Type B pancreatic cell (in vitro differentiated cells): ENCODE measurements at places on chromosomes 16 and 17. TPM values are rescaled to one million over a fixed set of nuclear protein-coding genes. Genes with fewer than 3 reads are reported as not detected.

- DNase-seq, result no peak
- H3K27ac ChIP-seq, result no peak overlapping the region
- H3K4me3 ChIP-seq, result no peak overlapping the region
- H3K27me3 ChIP-seq, result peaks cover 19% of the 10 kb centered on the region
- H3K36me3 ChIP-seq, result no peaks in the 10 kb centered on the region
These were observed 121.1 kb upstream of the HSBP1 start for GRCh38 chr16:83686726-83687125.

DNA sequence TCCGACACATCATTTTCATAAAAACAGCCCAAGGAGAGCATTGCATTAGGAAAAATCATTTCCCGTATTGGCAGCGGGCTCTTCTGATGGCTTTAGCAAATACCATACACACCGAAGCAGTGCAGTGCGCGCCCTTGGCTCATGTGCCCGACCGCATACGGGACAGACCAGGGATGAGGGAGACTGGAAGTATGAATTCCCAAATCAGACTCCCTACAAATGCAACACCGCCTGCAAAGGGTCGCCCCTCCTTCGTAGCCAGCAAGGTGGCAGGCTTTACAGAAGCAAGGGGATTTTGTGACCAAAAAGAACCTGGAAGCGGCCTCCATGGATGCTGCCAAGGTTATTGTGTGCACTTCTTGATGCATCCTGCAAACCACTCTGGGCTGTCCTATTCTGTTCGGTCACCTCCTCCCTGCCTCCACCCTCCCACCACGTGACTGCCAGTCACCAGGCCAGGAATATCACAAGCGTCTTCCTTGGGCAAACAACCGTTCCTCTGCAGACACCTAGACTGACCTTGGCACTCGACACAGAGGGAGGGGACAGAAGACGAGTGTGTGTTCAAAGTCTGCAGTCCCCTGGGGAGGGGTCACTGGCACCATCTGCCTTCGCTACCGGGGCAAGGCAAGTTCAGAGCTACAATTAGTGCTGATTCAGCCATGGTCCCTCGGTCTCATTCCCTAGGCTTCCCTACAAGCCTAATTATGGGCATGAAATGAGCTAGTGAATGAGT lies 460.4 kb downstream of the SLC39A11 start:
- peak overlapping the region; percentile 74 for H3K4me3 ChIP-seq
- no peaks in the 10 kb centered on the region for H3K36me3 ChIP-seq
- H3K4me1 ChIP-seq, result peaks cover 34% of the 10 kb centered on the region
- no peak for DNase-seq
- peak overlapping the region; percentile 97 for H3K27ac ChIP-seq
- H3K27me3 ChIP-seq, result no peaks in the 10 kb centered on the region

DNA sequence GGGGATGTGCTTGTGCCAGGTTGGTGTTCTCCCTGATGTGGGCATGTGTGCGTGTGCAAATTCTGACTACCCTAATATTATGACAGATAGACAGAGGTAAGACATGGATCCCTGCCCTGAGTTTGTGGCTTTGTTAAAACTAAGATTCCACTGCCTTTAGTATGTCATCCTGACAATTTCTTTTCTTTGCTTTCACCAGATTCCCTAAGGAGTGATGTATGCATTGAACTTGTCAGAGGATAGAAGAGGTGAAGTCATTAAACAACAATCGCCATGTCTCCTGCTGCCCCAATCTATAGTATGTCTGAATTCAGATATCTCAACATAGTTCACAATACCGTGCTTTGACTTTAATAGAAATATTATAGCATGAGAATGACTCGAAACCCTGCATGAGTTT lies 137.1 kb upstream of the ELAC2 start:
- no peak for DNase-seq
- no peaks in the 10 kb centered on the region for H3K27me3 ChIP-seq
- no peaks in the 10 kb centered on the region for H3K36me3 ChIP-seq
- H3K4me1 ChIP-seq, result peaks cover 8% of the 10 kb centered on the region
- H3K27ac ChIP-seq, result no peak overlapping the region

DNA sequence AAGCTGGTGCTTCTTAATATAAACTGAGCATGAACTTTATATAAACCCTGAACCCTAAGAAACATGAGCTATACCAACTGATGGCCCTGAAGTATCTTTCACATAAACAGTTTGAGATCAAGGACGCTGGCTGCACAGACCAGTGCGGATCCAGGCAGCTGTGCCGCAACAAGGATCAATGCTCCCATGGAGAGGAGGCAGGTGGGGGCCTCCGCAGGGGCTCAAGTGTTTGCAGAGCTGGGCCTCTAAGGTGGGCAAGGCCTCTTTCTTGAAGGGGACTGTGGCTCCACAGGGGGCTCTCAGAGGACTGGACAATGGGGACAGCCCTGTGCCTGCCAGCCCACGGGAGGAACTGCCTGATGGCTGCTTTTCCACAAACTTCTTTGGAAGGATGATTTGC lies 46.0 kb downstream of the NDEL1 start:
- H3K27me3 ChIP-seq, result no peaks in the 10 kb centered on the region
- DNase-seq, result no peak
- no peak overlapping the region for H3K27ac ChIP-seq
- H3K4me3 ChIP-seq, result no peak overlapping the region
- H3K4me1 ChIP-seq, result no peaks in the 10 kb centered on the region

GRCh38 chr16:68717684-68718083 lies 19.4 kb upstream of the CDH1 start:
- peaks cover 22% of the 10 kb centered on the region for H3K4me1 ChIP-seq
- H3K27me3 ChIP-seq, result no peaks in the 10 kb centered on the region
- DNase-seq, result no peak
- H3K36me3 ChIP-seq, result no peaks in the 10 kb centered on the region
- no peak overlapping the region for H3K4me3 ChIP-seq

DNA sequence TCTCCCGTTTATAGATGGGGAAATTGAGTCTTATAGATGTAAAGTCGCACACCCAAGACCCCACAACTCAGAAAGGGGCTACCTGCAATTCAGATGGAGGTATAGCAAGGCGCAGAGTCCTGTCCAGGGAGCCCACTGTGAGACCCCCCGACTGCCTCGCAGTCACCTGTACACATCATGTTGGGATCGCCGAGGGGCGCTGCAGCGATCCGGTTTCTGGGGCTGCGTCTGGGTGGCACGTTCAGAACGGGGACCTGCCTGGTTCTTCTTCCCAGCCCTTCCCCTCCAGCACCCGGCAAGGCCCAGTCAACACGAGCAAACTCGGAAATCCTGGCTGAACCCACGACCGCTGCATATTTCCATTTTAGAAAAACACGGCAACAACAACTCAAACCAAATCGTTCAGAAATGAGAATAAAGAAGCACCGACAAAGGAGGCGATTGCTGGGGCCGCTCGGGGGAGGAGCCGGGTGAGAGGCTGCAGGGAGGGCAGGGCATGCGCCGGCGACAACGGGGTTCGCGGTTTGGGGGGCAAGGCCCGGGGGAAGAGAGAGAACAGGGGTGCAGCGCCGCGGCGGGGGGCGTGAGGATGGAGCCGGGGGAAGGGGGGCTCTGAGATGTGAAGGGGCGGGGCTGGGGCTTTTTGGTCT lies 643 bp downstream of the HSDL1 start:
- H3K4me1 ChIP-seq, result peaks cover 14% of the 10 kb centered on the region
- peaks cover 5% of the 10 kb centered on the region for H3K27me3 ChIP-seq
- DNase-seq, result no peak
- H3K36me3 ChIP-seq, result peaks cover 13% of the 10 kb centered on the region

DNA sequence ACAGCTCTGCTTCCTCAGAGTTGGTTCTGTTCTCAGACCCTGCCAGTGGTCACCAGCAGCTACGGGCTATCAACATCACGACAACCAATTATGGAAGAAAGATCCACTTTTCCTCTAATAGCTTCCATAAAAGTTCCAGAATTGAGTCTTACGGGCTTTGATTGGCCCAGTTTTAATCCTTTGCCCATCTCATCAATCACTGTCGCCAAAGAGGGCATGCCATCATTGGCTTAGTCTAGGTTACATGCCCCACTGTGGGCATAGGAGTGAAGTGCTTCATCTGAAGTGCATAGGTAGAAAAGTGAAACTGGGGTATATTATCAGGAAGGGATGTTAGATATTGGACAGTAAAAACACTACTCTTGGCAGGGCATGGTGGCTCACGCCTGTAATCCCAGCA lies 76.6 kb upstream of the DHX40 start:
- no peaks in the 10 kb centered on the region for H3K36me3 ChIP-seq
- peaks cover 6% of the 10 kb centered on the region for H3K4me1 ChIP-seq
- DNase-seq, result peak; percentile 15
- H3K27me3 ChIP-seq, result no peaks in the 10 kb centered on the region

GRCh38 chr17:7095625-7096024 lies 15.6 kb upstream of the CLEC10A start:
- H3K4me1 ChIP-seq, result no peaks in the 10 kb centered on the region
- no peaks in the 10 kb centered on the region for H3K36me3 ChIP-seq
- no peak for DNase-seq
- no peak overlapping the region for H3K4me3 ChIP-seq

DNA sequence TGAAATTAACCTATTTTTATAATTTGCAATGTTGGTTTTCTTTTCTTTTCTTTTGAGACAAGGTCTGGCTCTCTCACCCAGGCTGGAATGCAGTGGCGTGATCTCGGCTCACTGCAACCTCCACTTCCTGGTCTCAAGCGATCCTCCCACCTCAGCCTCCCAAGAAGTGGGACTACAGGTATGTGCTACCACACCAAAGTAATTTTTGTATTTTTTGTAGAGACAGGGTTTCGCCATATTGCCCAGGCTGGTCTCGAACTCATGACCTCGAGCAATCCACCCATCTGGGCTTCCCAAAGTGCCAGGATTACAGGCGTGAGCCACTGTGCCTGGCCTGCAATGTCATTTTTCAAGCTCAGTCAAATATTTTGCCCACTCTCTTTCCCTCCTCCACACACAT lies 36.0 kb downstream of the MYH11 start:
- H3K27me3 ChIP-seq, result peaks cover 13% of the 10 kb centered on the region
- no peaks in the 10 kb centered on the region for H3K4me1 ChIP-seq
- H3K27ac ChIP-seq, result no peak overlapping the region
- DNase-seq, result no peak

- no peak overlapping the region for H3K4me3 ChIP-seq
- no peak for DNase-seq
- H3K27ac ChIP-seq, result no peak overlapping the region
- no peaks in the 10 kb centered on the region for H3K36me3 ChIP-seq
These were observed 20.0 kb downstream of the MTHFSD start for GRCh38 chr16:86534779-86535615.

DNA sequence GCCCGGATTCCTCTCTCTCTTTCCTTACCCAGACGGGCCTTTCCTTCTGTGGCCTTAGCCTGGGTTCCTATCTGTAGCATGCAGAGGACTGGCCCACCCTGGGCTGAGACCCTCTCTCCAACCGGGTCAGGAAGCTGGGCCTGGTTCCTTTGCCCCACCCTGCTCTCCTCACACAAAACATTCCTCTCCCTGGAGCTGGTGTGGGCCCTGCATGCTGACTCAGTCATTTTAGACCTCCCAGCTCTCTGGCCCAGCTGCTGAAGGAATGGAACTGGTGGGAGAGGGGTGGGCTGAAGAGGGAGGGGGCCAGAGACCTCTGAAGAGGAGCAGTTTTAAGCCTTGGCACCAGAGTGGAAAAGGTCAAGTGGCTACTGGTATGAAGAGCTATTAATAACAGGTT lies 957 bp downstream of the MYL4 start:
- H3K27ac ChIP-seq, result no peak overlapping the region
- DNase-seq, result no peak
- peaks cover 25% of the 10 kb centered on the region for H3K4me1 ChIP-seq
- no peaks in the 10 kb centered on the region for H3K36me3 ChIP-seq

- peak overlapping the region; percentile 29 for H3K27ac ChIP-seq
- H3K4me3 ChIP-seq, result no peak overlapping the region
- H3K4me1 ChIP-seq, result no peaks in the 10 kb centered on the region
- DNase-seq, result no peak
These were observed 10.1 kb upstream of the CCL17 start for GRCh38 chr16:57394444-57394843.

MYLK3 gene
- 0.12 and 0.82 TPM in 2 replicates for total RNA-seq

GPR142 gene
- 4.1 and 8.8 TPM in 2 replicates for total RNA-seq

HEATR9 gene
- total RNA-seq, result not detected in 2 replicates

CACNG5 gene
- total RNA-seq, result 0.68 TPM in 1 of 2 replicates, not detected in the other

KRTAP3-1 gene
- total RNA-seq, result 1.7 TPM in 1 of 2 replicates, not detected in the other

GINS2 gene
- 13.7 and 39.9 TPM in 2 replicates for total RNA-seq

ERN1 gene
- total RNA-seq, result 12.1 and 13.9 TPM in 2 replicates
